ENCODE measurements at places on chromosomes 1 and 21.

DNA sequence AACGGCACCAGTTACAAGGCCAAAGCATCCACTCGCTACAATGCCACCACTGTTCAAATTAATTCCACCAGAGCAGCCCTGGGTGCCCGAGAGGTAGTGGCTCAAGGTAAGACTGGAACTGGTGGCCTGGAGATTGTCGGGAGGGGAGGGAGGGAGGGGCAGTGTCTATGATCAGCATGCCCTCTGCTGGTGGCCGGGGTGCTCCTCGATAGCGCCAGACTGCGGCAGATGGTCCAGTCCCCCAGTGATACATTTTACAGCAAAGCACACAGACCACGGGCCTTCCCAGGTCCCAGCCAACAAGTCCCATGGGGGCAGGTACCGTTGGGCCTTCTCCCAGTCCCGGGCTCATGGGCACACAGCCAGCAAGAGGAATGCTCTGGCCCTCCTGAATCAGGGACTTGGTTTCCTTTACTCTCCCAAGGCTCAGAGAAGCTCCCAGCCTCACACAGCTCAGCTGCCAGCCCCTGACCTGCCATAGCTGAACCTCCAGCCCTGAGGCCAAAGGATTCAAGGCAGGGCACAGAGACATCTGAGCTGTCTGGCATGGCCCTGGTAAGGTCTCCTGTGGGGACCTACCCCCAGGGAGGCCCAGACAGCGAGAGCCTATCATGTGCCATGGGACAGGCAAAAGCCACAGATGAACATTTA, 15.3 kb downstream of the ACOT7 start:
- DNase-seq = no peak

- DNase-seq = peak; percentile 79
These were observed 22.9 kb downstream of the ADAM30 start for GRCh38 chr1:119873135-119874015.

GRCh38 chr1:20137055-20137454, 2.1 kb upstream of the PLA2G2F start:
- DNase-seq = no peak

DNA sequence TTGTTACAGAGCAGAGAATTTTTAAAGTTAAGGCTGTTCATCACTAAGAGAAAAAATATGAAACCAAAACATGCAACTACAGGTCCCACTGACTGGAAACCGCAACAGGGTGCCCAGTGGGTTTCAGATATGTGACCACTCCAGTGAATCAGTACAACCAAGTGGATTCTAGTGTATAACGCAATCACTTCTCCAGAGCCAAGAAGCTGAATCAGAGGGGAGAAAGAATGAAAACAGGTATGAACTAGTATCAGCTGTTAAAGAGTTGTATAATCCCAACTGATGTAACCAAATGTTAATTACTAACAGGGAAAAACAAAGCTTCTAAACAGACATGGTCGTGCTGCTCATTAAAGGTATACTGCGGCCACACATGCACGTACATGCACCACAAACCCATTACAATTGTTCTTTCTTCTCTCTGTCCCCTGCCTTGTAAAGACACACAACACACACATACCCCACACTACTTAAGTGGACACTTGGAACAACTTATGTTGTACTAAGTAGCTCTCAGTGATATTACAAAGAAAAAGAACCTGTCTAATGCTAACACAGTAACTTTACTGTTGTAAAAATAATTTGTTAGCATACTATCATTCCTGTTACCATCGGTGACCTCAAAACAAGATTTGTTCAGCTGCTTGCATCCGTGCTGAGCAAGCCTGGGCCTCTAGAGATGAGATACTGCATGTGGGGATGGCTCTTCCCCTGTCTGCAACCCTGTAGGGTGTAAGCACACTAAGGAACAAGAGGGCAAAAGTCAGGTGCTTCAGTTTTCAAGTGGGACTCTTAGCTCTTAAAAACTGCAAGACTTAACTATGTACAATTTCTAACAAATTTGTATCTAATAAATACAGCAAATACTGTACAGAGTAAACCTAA, 74.2 kb downstream of the PTPN14 start:
- DNase-seq = no peak

DNA sequence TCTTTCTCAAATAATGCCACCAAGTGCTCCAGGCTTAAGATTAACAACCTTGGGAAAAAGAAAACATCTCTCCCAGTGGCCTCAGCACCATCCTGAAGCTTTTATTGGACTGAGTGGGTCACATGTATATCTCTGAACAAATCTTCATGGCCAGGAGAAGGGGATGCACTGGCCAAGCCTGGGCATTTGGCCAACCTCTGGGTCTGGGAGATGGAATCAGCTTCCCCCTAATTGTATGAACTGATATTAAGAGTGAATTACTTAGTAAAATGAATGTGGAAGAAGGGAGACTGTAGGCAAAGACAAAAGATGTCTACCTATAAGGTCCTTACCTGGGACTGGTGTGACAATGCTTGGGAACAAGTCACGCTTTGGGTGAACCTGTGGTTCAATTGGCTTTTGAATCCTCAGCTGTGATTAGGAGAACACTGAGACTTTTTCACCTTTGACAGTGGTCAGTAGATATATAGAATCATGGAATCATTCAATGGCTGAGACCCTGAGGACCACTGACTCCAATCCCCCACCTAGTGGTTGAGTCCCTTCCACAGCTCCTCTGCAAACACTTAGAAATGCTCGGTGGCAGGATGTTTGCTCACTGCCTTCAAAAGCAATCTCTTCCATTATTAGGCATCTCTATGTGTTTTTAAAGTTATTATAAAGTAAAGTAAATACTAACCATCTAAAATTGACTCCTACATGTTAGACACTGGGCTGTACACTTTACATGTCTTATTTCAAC, 102.6 kb upstream of the ATP1A1 start:
- no peak for DNase-seq

DNA sequence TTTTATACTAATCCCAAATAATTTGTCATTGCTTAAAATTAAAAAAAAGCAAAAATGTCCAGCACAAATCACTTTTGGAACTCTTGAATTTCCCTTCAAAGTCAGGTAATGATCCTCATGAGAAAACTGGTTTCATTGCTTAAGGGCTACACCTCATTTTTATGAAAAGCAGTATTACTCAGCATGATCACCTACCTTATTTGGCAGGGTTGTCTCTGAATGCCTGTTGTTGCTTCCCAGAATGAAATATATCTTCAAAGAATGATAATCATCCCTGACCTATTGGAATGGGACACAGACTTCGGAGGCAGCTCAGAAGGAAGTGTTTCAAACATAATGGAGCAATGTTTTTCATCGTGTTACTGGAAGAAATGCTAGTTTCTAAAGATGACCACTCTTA, 29.7 kb downstream of the C1orf21 start:
- DNase-seq = no peak

- no peak for DNase-seq
These were observed 33.6 kb downstream of the SLC35D1 start for GRCh38 chr1:67020304-67020703.

DNA sequence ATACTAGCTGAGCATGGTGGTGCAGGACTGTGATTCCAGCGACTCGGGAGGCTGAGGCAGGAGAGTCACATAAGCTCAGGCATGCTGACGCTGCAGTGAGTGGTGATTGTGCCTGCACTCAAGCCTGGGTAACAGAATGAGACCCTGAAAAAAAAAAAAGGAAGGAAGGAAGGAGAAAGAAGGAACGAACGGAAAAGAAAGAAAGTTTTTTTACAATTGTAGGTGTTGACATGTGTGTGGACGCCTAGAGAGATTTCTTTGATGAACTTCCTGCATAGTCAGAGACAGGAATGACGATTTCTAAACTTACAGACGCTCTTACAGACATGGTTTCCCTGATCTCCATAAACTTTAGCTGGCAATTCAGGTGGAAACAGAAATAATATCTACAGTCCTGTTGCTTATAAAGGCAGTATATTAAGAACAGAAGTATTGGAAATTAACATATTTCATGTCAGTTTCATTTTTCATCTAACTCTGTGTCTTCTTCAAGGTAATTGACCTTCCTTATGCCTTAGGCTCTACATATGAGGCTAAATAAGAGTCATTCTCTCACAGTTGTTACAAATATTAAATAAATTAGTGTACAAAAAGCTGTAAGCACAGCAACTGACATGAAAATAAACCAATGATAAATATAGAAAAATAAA, 4.1 kb downstream of the SAMSN1 start:
- DNase-seq = no peak

DNA sequence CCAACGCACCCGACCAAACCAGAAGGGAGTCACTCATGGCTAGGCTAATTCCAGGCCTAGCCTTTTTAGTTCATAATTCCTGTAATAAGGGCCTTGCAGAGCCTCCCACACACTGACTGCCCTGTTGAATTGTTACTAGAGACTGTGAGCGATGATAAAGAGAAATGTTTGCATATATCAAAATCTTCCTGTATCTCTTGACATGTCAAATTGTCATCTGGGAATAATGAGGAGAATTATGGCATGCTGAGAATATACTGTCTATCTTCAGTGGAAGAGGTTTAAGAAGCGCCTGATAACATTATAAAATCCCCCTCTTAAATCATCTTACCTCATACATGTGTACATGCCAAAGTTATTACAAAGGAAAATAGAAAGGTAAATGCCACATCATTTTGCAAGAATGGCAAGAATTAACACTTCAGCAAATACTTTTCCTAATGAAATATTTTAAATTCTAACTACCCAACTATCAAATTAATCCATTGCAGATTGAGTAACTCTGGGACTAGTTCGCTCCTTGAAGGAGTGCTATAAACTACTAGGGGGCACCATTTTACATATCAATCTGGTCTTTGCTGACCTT, 144.1 kb downstream of the CENPF start:
- no peak for DNase-seq

DNA sequence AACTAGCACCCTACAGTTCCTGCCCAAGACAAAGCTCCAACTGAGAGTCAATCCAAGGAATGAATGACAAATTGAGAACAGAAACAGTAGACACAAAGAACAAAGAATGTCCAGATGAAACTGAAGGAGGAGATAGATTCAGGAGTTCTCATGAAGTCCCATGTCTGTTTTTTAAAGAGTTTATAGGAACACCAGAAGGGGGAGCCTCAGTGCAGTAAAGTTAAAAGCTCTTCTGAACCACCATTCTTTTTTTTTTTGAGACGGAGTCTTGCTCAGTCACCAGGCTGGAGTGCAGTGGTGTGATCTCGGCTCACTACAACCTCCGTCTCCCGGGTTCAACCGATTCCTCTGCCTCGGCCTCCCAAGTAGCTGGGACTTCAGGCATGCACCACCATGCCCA, 323.6 kb downstream of the MRPL39 start:
- DNase-seq = no peak

- no peak for DNase-seq
These were observed 665.7 kb downstream of the ADGRL2 start for GRCh38 chr1:82466416-82466815.

DNA sequence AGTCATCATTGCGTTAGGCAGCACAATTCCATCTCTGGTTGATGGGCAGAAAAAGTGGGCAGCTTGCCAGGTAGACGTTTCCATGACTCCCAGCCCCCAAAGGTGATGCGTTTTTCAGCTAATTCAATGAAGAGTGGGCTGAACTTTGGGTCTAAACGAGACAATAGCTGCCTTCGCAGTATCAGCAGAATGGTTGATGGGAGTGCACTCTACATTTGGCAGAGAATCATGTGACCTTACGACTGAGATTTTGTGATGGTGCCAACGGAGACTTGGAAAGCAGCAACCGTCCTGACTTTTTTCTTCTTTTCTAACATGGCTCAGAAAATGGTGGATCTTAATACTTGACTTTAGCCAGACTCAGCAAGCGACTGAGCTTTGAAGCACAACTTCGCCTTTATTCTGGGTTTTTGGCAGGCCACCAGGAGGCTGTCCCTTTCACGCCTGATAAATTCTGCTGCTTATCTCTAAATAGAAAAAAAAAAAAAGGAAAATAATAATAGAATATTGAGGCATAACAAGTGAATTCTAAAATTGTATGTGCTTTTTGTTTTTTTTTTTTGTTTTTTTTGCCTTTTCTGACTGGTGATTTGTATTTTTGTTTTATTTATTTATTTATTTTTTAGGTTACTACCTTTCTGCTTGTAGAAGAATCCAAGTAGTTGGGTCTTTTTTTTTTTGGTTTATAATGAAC, 804.8 kb downstream of the USP25 start:
- peak; percentile 84 for DNase-seq

DNA sequence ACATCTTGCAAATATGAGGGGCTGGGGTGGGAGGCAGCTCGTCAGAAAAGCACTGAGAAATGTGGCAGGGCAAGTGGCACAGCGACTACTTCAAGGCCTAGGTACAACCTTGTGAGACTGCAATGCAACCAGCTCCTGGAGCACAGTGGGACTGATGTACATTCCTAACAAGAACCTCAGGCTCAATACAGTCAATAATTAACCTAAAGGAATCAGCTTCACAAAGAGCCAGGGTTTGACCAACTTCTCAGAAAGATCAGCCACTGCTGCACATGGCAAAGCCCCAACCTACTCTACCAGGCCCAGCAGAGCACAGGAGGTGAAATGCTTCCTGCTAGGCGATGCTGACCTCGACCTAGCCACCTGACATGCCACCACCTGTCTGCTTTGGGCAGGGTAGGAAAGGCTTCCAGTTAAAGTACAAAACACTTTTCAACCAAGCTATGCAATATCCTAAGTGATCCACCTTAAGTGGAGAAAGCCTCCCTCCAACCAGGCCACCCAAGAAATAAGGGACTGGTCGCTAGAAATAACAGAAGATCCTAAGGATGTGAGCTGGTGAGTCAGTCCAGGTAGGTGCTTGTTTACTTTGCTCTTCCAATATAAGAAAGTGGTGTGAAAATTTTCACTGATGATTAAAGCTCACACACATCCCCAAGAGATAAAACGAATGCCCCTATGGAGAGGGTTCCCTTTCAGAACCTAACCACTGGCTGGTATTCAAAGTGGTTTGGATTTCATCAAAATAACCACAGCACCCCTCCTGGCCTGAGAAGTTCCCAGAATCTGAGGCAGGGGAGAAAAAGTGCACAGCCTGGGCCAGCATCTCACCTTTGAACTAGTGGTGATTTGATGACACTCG, 2.1 kb downstream of the RIPK4 start:
- DNase-seq = no peak

DNA sequence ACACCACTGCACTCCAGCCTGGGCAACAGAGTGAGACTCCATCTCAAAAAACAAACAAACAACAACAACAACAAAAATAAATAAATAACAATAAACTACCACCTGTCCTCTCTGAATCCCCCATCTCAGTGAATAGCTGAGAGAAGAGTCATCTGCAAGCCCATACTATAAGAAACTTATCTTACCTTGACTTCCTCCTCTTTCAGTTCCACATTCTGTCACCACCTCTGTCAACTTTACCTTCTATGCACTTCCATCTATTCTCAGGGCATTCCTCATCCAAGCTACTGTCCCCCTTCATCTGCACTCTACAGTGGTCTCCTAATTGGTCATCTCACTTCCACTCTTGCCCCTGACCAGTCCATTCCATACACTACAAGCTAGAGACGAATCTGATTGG, 58.1 kb downstream of the KIAA0040 start:
- DNase-seq = no peak
